ENCODE measurements at places on chromosomes 3 and 15.

- DNase-seq, result peak; percentile 15
Observed at GRCh38 chr3:43894176-43895049, 203.7 kb downstream of the ABHD5 start.

DNA sequence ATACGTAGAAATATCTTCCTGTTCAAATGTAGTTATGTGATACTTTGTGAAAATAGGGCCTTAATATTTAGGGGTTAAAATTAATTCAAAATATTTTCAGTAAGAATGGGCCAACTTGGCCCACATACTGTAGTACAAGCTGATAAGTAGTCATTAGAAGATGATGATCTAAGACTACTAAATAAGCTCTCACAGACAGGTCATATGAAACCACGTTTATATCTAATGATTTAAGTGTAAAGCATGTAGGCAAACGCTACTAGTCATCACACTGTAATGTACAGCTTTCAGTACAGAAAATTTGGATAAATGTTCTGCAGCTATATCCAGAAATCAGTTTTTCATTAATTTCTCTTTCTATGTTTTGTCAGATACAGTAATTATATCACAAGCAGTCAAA is 228.6 kb downstream of the UBE2E2 start:
- DNase-seq, result no peak

DNA sequence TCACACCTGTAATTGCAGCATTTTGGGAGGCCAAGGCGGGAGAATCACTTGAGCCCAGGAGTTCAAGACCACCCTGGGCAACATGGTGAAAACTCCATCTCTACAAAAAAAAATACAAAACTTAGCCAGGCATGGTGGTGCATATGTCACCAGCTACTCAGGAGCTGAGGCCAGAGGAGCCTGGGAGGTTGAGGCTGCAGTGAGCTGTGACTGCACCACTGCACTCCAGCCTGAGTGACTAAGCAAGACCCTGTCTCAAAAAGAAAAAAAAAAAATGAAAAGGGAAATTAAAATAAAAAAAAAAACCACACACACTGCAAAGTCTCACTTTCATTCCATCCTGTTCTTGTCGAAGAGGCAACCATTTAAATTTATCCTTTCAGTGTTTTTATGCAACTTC is 100.8 kb upstream of the PIAS1 start:
- DNase-seq, result no peak

DNA sequence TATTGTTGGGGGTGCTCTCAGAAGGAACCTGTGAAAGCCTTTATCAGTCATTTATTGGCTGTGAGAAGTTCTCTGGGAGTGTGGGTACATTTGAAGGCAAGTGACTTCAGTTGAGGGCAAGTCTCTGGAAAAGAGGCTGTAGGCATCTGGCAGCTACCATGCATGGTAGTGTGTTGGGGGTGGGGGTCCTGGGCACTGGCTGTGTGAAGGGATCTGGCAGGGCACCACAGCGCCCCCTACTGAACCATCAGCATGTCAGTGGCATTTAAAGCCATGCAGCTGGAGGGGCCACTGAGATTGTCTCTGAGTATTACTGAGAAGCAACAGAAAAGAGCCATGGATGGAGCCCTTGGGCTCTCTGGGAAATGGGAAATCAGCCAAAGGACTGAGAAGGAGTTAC is 30.6 kb downstream of the CRTAP start:
- no peak for DNase-seq

DNA sequence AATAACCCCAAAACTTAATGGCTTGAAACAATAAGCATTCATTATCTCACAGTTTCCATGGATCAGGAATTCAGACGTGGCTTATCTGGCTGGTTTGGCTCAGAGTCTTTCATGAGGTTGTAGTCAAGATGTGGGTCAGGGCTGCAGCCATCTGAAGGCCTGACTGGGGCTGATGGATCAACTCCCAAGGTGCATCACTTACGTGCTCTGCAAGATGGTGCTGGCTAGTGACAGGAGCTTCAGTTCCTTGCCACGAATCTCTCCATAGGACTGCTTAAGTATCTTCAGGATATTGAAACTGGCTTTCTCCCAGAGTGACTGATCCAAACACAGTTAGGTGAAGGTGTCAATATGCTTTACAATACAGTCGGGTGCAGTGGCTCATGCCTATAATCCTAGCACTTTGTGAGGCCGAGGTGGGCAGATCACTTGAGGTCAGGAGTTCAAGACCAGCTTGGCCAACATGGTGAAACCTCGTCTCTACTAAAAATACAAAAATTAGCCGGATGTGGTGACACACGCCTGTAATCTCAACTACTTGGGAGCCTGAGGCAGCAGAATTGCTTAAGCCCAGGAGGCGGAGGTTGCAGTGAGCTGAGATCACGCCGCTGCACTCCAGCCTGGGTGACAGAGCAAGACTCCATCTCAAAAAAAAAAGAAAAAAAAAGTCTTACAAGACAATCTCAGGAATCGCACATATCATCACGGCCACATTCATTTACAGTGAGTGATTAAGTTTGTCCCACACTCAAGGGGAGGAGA is 28.5 kb upstream of the PTPRG start:
- no peak for DNase-seq

DNA sequence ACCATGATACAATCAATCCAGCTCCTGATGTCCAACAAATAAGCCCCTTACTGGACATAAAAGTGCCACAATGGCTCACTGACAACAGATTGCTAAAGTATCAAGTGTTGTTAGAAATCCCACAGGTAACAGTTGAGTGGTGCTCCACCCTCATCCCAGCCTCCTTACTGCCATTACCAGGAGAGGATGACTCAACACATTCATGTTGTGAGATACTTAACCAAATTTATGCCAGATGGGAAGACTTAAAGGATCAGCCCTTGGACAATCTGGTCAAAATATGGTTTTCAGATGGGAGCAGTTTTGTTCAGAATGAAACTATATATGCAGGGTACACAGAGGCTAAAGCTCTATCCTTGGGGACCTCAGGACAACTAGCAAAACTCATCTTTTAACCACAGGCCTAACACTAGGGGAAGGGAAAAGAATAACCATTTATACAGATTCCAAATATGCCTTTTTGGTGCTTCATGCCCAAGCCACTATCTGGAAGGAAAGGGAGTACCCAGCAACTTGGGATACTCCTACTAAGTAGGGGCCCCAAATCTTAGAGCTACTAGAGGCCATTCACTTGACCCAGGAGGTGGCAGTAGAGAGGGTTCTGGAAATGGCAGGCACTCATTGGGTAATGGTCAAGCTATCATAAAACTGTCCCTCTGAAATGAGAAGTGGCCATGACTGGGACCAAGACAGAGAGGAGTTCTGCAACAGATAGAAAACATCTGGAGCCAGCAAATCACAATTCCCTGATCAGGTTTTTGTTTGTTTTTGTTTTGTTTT is 6.9 kb upstream of the ZNF662 start:
- no peak for DNase-seq

DNA sequence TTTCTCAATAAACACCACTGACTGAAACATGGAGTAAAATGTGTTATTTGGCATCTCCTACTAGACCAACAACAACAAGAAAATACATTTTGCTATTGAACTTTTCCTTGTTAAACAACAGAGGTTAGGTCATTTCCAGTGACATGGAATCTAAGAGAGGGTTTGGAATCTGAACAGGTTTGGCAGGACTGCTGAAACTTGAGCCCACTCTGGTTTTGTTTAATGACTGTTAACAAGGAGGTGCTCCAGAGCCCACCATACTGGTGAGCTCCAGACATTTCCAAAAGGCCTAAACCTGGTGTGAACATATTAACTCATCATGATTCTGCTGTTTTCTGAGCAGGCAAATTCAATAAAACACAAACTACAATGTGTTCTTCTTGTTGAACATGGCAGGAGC is 330.7 kb upstream of the TRIM42 start:
- no peak for DNase-seq

- DNase-seq, result no peak
Observed at GRCh38 chr3:19688767-19689166, 245.2 kb downstream of the EFHB start.

All from stimulated activated CD4-positive, alpha-beta T cell treated with anti-CD3 and anti-CD28 coated beads, Interleukin-1b, Interleukin-23, amount 100 ng/mL, for 1 hour (primary cell).